ENCODE measurements at places on chromosomes 3 and 15.

GRCh38 chr3:83498361-83499016 lies 1460.3 kb upstream of the CADM2 start:
- no peak for DNase-seq

- DNase-seq, result peak; percentile 33
Observed at GRCh38 chr15:50463423-50464358, 39.5 kb downstream of the USP8 start.

GRCh38 chr3:137525471-137525870 lies 238.6 kb upstream of the SOX14 start:
- no peak for DNase-seq

GRCh38 chr3:14929310-14930074 lies 17.9 kb upstream of the NR2C2 start:
- DNase-seq, result no peak

DNA sequence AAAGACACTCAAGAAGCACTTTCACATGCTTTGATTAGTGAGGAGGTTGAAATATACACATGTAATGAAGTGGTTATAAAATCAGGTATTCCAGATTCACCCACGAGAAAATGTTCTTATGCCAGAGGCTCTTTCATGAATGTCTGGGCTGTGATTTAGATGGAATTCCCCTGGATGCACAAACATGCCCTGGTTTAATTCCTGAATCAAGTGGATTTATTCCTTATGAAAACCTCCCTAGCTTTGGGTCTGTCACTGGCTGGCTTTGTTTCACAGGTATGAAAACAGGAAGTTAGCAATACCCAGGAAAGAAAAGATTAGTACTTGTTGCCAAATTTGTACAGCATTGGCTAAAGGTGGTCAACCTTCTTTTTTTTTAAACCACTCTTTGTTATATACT lies 1123.0 kb downstream of the ROBO1 start:
- no peak for DNase-seq

DNA sequence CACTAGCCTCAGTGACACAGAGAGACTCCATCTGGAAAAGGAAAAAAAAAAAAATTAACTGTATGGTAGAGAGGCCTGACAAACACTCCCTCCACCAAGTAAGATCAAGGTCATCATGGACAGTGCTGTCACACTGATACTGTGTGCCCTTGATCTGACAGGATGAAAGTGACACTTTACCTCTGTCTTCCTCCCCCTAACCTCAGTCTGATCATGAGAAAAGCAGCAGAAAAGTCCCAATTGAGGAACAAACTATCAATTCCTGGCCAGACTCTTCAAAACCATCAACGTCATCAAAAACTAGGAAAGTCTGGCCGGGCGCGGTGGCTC lies 26.7 kb downstream of the PGPEP1L start:
- no peak for DNase-seq

DNA sequence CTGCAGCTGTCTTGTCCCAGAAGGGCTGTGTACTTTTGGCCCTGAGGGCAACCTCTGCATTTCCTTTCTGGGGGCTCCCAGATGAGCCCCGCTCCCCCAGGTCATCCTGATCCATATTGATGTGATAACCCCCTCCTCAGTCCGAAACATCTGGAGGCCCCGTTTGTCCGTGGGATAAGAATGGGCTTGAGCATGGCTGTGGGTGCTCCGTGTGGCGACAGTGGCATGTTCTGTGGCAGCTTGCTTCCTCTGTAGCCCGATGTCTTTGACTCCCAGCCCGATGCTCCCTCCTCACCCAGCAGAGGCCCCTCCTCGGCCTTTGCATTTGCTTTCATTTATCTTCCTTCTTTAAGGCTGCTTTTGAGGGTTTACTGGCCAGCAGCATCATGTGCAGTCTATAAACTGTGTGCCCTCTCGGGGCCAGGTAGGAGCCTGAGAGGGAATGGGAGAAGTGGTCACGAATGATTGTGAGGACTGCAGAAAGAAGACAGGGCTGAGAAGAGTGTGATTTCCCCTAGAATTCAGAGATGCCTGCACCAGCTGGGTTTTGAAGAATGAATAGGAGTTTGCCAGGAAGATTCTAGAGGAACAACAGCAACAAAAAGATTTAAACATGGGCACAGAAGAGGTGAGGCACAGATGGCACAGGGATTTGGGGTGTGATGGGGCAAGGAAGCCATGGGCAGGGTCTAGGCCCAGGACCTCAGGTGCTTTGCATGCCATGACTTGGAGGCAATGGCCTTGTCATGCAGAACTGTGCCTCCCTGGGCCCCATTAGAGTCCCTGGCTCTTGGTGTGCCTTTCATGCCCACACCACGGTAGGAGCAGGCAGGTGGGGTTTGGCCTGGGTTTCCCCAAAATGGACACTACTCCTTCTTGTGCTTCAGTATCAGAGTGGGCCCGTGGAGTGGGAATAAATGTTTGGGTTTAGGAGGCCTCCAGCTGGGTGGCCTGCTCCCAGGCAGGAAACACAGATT lies 34.2 kb downstream of the APBA2 start:
- DNase-seq, result no peak

DNA sequence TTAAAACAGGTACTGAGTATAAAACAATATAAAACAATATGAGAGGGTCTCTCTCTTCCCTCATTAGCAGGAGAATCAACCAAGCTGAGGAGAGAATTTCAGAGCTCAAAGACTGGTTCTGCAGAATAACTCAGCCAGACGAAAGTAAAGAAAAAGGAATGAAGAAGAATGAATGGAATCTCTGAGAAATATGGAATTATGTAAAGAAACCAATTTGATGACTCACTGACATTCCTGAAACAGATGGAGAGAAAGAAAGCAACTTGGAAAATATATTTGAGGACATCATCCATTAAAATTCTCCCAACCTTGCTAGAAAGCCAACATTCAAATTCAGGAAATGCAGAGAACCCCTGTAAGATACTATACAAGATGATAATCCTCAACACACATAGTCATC lies 630.9 kb downstream of the PYDC2 start:
- peak; percentile 1 for DNase-seq

- DNase-seq, result no peak
Observed at GRCh38 chr3:110767838-110768237, 303.8 kb upstream of the NECTIN3 start.

DNA sequence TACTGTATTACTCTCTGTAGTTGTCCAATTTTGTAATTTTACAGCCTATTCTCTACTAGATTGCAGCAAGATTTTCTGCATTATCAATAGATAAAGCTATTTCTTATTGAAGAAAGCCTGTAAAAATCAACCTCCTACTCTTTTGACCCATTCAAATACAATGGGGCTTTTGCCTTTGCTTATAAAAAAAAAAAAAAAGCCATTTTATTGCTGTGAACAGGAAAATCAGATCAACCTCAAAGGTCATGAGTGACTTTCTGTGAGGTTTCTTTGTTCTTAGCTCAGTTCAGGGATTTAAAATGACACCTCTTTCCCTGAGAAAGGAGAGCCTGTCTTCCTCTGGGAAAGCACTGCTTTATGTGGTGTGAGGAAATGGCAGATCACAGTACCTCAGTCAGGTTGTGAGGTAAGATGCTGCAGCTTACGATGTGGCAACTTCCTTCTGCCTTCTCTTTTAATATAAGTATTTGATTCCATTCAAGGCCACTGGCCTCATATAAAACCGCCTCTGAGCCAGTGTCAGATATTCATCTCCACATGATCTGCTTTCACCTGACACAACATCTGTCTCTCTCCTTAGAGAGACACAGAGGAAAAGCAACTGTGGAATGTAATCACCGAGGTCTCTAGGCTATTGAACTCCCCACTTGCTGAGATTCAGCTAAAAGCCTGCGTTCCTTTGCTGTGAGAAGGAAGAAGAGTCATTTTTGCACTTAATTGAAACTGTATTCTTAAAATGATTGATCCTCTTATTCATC lies 161.5 kb upstream of the MB21D2 start:
- DNase-seq, result no peak

DNA sequence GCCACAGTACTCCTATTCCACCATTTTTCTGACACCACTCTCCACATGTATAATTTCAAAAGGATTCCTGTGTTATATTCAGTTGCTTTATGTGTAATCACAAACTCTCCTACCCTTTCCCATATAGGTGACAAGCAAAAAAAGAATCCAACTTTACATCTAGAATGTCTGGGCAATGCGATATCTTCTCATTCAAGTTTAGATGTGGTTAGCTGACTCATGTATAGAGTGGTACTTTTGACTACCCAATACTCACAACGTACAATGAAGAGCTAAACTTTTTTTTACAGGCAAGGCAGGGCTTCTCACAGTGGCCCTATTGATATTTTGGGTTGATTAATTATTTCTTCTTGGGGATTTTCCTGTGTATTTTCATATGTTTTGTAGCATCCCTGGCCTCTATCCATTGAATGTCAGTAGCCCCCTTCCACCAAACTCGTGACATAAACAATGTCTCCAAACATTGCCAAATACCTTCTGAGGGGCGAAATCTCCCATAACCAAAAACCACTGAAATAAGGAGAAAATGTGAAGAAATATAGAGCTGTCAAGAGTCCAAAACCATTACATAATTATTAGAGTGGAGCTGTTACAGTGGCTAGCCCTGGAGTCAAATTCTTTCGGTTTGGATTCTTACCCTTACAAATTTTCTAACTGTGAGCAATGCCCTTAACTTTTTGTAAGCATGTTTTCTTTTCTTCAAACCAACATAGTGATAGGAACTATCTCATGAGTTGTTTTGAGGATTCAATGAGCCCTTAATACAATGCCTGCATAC lies 342.6 kb downstream of the NSUN3 start:
- no peak for DNase-seq

- DNase-seq, result no peak
Observed at GRCh38 chr3:65466300-65466988, 572.3 kb downstream of the MAGI1 start.

DNA sequence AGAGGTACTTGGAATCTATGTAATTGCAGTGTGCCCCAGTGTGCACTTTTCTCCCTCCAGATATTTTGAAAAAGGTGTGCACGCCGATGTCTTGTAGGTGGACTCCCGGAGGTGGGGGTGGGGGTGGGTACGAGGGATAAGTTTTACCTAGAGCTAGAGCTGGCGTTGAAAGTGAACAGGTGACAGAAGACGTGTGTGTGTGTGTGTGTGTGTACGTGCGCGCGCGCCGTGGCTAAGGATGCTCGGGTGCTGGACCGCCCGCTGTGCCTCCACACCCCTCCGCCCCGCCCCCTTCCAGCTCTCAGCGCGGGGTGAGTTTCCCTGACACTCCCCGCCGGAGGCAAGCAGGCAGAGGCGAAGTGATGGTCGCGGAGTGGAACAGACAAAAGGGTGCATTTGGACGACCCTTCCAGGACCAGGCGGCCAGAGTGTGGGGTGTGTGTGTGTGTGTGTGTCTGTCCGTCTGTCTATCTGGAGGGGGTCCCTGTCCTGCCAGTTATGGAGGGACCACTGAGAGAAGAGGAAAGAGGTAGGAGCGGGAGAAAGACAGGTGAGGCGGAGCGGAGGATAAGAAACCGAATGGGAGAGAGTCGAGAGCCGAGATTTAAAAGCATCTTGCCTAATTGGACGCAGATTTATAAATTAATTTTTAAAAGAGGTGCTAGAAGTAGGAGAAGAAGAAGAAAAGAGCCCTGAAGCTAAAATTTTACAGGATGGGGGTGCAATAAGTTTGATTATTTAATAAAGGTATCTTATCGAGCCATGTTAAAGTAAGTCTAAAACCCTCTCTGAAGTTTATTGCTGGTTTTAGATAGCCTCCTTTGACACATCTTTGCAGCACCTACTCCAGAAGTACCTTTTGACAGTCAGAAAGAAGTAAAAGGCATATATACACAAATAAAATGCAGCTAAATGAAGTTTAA lies 335.8 kb upstream of the THRB start:
- DNase-seq, result no peak

DNA sequence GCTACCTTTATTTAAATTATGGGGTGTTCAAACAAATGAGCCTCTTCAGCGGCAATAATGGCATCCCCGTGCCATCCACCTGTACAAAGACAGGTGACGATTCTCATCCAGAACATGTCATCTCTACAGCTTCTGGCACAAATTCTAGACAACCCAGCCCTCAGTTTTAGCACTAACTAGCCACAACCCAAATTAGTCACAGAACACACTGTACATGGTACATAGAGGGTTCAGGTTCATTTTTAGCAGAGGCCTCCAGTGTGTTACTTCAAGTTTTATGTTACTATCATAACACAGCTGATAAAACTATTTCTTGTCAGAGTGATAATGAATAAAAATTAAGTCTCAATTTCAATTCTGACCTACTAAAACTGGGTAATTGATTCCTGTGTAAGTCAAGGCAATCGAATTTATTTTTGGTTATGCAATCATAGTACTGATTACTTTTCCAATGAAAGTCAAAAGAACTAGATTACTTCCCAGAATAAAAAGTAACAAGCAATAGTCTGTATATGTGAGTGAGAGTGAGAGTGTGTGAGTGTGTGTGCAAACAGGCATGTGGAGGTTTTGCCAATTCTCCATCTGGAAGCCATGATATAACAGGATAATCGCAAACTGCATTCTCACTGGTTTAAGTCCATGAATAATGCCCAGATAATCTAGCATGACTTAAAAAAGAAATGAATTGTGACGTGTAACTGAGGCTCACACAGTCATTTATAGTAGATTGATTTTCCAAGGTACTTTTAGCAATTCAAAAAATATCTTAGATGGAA lies 37.4 kb downstream of the SHQ1 start:
- DNase-seq, result no peak

GRCh38 chr3:177196456-177197040 lies 734 bp downstream of the TBL1XR1 start:
- DNase-seq, result peak; percentile 51

DNA sequence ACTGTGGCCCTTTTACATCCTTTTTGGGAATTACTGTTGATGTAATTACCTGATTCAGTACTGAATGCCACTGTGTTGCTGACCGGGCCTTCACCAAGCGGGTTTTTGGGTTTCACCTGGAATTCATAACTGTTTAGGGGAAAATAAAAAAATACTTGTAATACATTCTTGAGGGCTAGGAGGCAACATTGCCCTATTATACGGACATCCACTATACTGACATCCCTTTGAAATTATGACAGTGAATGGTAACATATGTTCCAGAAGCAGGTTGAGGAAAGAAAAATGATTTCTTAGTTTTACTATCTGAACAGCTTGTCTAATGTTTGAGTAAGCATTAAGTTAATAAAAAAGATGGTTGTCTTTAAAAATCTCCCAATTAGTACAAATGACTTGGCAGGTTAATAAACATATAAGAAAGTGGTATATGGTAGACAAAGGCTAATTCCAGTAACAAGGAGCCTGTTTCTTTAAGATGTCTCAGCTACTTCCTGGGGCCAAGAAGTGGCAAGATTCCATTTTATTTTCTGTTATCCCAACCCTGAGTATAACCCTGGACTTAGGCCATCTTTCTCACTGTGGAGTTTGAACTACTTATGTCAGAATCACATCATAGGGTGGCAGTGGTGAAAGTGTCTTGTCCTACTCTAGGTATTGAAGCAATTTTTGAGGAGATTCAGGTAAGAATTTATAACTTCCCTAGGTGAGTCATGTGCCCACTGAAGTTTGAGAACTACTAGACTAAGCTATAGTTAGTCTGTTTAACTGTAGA lies 45.5 kb downstream of the TFG start:
- no peak for DNase-seq

Measured in fibroblast of pulmonary artery (primary cell).